ENCODE measurements at places on chromosomes 12 and 14.
A peak's percentile ranks its signal among the peaks of the same experiment; 100 is the strongest.

- DNase-seq: no peak
Measured at GRCh38 chr12:5172886-5173285, 129.2 kb downstream of the KCNA5 start.

GRCh38 chr12:27083861-27084394 is 1.6 kb upstream of the C12orf71 start:
- DNase-seq: no peak

DNA sequence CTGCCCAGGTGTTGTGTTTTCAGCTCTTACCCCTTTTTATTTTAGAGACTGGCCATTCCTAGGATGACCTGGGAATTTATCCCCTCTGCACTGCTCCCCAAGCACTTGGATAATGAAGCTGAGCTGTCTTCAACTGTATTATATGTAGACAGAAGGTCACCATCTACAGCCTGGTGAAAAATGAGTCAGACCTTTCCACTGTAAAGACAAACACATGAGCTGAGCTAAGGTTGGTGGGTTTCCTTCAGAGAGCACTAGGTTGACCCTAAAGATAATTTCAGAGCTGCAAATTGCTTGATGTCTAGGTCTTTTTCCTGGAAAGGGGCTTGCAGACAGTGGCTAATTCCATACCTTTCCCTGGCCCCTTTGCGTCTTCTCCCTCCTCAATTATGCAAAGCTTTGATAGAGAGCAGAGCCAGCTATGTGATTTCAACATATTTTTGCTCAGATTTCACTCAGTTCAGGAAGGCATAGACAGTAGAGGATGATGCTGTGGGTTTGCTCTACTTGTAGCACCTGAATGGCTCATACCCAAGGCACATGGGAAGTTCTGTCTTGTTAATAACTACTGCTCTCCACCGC is 9.2 kb upstream of the IKZF4 start:
- no peak for DNase-seq

GRCh38 chr12:6052940-6053329 is 71.5 kb downstream of the VWF start:
- DNase-seq: no peak

GRCh38 chr12:105240228-105240627 is 4.3 kb upstream of the APPL2 start:
- DNase-seq: no peak

GRCh38 chr12:10285919-10286318 is 21.8 kb upstream of the KLRD1 start:
- DNase-seq: no peak

- no peak for DNase-seq
Measured at GRCh38 chr14:44530475-44530874, 23.4 kb upstream of the FSCB start.

- DNase-seq: no peak
Measured at GRCh38 chr14:60514741-60515491, 6.0 kb downstream of the SIX6 start.

GRCh38 chr14:76872796-76873432 is 46.7 kb downstream of the LRRC74A start:
- peak; percentile 44 for DNase-seq

GRCh38 chr12:53533471-53533870 is 26.2 kb upstream of the NPFF start:
- no peak for DNase-seq

DNA sequence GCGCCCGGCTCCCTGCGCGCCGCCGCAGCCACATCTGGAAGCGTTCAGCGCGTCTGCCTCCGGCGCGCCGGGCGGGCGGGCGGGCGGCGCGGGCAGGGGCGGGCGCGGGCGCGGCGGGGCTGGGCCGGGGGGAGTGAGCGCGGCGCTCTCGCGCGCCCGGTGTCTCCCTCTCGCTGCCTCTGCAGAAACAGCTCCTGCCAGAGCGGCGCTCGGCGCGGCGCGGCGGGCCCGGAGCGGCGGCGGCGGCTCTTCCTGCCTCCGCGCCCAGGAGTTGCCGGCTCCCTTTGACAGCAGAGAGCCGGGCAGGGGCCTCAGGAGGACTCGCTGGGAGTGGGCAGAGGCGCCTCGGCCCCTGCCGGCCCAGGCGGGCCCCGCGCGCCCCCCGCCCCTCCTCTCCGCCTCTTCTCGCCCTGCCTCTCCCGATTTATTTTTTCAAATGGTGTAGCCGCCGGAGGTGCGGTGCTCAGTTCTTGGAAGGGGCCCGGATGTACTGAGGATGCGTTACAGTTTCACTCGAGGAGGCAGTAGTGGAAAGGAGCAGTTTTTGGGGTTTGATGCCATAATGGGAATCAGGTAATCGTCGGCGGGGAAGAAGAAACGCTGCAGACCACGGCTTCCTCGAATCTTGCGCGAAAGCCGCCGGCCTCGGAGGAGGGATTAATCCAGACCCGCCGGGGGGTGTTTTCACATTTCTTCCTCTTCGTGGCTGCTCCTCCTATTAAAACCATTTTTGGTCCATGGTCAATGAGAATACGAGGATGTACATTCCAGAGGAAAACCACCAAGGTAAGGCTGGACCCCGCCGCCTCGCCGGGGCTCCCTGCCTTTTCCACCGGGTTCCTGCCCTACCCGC is at the start of gene CACNA1C:
CACNA1C (plus strand) TSS at position 162 of the 853 bp plus-strand sequence; CDS start at position 738, 576 bp downstream.
- no peak for DNase-seq

DNA sequence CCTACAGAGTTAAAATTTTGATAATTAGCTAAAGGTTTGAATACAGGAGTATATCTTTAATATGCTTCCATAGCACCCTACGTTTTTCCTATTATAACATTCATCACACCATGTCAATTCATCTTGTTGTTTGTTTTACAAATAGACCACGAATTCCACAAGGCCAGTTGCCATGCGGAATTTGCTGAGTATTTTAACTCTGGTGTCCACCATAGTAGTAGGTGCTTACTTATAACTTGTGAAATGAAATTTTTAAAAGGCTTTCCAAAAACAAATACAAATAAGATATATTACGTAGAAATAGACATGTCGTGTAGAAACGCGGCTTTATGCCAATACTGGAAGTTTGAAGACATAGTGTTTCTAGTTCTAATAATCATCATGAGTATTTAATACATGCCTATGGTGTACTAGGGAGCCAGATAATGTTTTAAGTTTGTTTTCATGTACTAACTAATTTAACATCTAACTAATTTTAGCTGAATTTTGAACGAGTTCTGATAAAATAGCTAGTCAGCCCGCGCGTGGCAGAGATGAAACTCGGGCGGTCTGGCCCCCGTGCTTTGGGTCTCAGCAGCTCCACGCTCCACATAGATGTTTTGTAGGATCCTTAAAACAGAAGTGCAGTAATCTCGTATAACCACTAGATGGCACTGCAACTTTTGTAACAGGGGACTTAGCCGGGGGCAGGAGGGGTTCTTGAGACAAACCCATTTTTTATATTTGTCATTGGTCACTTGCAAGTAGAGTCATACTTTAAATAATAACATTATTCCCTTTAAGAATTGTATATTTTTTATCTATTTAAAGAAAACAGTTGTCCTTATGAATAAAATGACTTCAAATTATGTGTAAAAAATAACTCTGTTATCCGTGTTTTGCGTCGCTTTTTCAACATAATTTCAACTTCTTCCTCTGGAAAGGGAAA is 10.2 kb downstream of the CD69 start:
- no peak for DNase-seq

GRCh38 chr12:54225666-54226065 is 36.9 kb upstream of the SMUG1 start:
- DNase-seq: no peak

DNA sequence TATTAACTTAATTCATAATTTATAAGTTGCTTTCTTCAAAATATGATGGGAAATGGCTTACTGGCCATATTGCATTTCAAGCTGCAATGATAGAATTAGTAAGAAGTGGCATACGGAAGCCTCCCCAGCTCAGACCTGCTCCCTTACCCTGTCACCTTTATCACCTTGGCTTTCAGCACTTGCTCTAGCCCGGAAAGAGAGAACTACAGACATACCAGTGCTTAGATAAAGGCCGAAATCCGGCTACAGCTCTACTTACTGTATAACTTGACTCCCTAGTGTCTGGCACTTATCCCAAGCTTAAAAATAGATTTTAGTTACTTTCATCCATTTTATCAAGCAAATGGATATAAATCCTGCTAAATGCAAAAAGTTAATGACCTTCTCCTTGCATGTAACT is 42.5 kb downstream of the PKP2 start:
- DNase-seq: no peak

DNA sequence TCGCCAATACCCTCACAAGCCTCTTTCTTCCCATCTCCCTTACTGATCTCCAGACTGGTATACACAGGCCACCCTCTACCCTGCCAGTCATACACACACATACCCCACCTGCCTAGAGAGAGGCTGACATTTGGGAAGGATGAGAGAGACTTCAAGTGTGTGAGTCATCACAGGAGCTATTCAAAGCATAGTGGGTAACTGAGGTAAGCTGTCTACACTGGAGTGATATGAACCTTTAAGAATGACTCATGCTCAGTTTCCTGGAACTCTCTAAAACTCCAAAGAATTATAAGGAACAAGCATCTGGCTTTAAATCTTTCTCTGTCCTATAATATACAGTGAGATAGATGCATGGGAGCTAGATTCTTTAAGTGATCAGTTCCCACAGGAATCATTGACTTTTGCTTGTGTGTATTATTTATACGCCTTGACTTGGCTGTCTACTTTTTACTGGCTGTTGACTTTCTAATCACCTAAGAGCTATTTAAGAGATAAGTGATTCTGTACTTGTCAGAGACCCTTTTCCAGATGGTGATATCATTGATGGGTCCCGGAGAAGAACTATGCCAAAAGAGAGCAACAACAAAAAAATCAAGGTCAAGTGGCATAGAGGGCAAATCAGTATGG is 5.8 kb downstream of the IGF1 start:
- no peak for DNase-seq

- DNase-seq: no peak
Measured at GRCh38 chr12:93042684-93043083, 113.6 kb upstream of the EEA1 start.

- DNase-seq: no peak
Measured at GRCh38 chr14:53432378-53432802, 279.3 kb upstream of the DDHD1 start.

DNA sequence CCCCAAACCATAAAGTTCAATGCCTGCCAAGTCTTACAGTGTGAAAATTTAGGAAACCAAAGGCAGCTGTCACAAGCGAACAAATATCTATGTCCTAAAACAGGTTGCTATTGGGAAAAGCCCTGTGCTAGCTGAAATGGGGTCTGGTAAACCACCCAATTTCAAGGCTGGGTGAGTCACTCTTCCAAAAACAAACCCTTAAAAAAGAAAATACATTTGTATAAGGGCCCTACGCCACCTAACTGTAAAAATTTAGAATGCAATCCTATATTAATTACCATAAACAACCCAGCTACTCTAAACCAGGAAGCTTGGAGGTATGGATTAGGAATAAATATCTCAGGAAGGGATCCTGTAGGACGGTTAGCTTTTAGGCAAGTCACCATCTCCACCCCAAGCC is 32.1 kb downstream of the PRMT8 start:
- no peak for DNase-seq

- no peak for DNase-seq
Measured at GRCh38 chr12:100755186-100755585, 39.4 kb upstream of the ANO4 start.

DNA sequence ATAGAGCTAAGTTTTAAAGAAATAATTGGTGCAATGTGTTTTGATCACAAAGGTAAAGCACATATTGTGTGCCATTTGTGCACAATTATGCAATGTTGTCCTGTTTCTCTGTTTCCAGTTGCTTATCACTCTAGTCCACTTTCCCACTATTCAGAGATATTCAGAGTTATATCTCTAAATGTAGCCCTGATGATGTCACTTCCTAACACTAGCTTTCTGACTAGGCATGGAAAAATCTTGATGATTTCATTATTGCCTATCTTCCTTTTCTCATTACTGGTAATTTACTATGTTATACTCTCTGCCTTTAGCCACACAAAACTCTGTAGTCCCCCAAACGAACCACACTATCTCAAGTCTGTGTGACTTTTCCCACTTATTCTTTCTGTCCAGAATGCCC is 221.2 kb downstream of the TRHDE start:
- no peak for DNase-seq

GRCh38 chr12:28794211-28794610 is 354.9 kb upstream of the FAR2 start:
- DNase-seq: no peak

- no peak for DNase-seq
Measured at GRCh38 chr12:110639336-110640141, 25.6 kb downstream of the TCTN1 start.

DNA sequence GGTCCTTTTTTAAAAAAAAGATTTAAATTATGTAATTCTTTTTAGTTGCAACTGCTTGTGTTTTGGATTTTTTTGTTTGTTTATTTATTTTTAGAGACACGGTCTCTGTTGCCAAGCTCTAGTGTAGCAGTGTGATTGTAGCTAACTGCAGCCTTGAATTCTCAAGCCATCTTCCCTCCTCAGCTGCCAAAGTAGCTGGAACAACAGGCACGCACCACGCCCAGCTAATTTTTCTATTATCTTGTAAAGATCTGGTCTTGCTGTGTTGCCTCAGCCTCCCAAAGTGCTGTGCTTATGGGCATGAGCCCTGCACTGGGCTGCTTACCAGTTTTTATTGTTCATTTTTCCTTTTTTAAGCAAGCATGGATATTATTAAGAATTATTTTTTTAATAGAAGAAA is 10.6 kb upstream of the ART4 start:
- DNase-seq: no peak

DNA sequence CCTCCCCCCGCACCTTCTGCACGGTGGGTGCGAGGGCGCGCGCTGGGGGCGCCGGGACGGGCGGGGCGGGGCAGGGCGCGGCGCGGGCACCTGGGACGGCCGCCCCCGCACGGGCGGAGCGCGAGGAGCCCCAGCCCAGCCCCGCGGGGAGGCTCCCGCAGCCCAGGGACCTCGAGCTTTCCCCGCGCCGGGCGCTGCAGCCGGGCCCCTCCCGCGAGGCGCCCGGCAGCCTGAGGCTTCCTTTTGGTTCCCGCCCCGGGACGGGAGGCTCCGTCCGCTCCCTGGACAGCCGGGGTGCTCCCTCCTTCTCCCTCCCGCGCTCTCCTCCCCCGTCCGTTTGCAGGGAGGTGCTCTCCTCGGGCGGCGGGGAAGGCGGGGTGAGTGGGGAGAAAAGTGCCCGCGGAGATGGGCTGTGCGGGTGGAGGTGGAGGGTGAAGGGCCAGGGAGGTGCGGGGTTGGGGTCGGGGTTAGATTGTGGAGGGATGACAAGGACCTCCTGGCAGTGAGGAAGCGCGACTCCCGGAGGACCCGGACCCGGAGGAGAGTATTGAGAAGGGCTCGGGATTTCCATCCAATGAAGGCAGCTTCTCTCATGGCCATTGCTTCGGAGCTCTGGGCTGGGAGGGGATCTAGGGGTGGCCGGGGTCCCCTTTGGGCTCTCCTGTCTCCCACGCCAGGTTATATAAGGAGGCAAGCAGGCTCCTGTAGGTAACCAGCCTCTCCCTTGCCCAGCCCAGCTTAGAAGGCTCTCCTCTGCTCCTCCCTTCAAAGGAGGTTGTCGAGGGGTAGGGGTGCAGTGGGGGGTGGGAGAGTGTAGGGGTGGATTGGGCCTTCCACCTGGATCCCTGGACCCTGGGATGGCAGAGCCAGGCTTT is 645 bp downstream of the JDP2 start:
- DNase-seq: no peak
